ENCODE measurements at places on chromosomes 3 and 15.

DNA sequence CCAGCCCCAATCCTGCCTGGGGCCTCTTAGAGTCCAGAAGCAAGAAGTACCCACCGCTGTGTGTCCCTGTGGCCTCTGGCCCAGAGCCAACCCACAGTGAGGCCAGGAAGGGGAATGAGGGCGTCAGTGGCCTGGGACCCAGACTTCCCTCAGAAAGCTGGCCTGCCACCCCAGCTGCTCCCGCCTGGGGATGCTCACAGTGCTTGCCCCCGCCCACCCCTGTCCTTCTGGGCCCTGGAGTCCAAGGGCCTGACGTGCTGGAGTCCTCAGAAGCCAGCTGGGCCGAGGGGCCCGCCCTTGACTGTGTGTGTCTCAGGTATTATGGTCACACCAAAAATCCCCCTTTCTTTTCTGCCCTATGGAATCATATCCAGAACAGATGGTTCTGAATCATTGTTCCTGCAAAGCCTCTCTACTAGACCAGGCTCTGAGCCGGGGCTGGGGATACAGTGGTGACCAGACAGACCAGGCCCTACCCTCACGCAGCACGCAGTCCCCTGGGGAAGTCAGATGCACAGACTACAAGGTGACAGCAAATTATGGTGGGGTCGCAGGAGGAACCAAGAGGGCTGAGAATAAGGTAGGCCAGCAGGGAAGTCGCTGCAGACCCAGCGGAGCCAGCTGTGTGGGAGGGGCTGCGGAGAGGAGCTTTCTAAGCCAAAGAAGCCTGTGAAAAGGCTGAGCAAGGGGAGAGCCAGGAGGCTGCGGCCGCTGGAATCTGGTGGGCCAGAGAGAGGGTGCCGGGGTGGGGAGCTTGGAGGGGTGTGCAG is 99.1 kb downstream of the VGLL4 start:
- no peak overlapping the region for H3K4me3 ChIP-seq
- peak overlapping the region; percentile 53 for H3K27ac ChIP-seq
- H3K27me3 ChIP-seq = no peaks in the 10 kb centered on the region
- H3K36me3 ChIP-seq = no peaks in the 10 kb centered on the region
- peaks cover 36% of the 10 kb centered on the region for H3K4me1 ChIP-seq

DNA sequence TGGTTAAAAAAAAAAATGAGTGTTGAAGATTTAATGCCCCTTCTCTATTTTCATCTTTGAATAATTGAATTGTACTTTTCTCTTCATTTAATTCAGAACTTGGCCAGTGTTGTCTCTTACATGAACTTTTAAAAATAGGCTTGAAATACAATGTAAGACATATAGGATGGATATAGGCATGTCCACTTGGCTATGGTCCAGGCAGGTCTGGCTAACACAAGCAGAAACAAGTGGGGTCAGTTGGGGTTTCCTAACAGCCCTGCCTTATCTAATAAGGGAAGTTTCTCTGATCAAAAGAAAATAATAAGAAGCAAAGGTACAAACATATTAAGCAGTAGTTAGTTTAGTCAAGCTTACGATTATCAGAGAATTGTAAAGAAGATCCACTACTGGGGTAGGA is 19.1 kb upstream of the PAK6 start:
- no peak overlapping the region for H3K27ac ChIP-seq
- no peak overlapping the region for H3K4me3 ChIP-seq
- H3K36me3 ChIP-seq = no peaks in the 10 kb centered on the region

DNA sequence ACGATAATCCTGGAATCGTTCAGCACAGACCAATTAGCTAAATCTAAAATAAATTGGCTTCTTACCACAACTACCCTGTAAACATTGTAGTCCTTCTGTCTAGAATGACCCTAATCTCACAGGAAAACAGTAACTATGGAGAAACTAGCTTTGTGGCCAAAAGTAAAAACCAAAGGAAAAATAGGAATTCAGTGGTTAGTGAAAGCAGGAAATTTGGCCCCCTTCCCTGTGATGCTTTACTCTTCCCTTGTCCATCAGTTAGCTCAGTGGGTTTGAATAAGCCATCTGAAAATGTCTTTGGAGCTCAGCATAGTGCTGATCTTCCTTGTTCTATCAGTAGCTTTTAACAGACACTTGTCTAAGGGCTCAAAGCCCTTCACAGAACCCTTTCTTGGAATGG is 1.6 kb downstream of the NMD3 start:
- no peak for DNase-seq
- no peak overlapping the region for H3K27ac ChIP-seq
- no peaks in the 10 kb centered on the region for H3K27me3 ChIP-seq
- H3K4me3 ChIP-seq = peak overlapping the region; percentile 92

DNA sequence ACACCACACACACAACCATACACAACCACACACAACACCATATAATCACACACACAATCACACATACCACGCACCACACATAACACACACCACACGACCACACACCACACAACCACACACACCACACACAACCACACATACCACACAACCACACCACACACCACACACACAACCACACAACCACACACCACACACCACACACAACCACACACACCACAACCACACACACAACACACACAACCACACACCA is 24.2 kb downstream of the CPN2 start:
- H3K27ac ChIP-seq = no peak overlapping the region
- peaks cover 7% of the 10 kb centered on the region for H3K4me1 ChIP-seq
- no peaks in the 10 kb centered on the region for H3K27me3 ChIP-seq
- DNase-seq = no peak

DNA sequence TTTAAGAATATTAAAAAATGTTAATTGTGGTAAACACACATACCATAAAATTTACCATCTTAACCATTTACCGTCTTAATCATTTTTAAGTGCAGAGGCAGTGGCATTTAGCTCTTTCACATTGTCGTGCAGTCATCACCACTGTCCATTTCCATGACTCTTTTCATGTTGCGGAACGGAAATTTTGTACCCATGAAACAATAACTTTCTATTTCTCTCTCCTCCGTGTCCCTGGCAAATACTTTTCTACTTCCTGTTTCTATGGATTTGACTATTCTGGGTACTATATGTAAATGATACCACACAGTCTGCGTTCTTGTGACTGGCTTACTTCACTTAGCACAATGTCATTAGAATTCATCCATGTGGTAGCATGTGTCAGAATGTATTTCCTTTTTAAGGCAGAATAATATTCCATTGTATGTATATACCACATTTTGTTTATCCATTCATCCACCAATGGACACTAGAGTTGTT is 27.9 kb downstream of the AKAP13 start:
- peaks cover 58% of the 10 kb centered on the region for H3K4me1 ChIP-seq
- no peak for DNase-seq
- H3K4me3 ChIP-seq = no peak overlapping the region
- H3K36me3 ChIP-seq = no peaks in the 10 kb centered on the region
- no peaks in the 10 kb centered on the region for H3K27me3 ChIP-seq
